H9 (cell line): ENCODE measurements at places on chromosomes 1 and 21. TPM values are rescaled to one million over a fixed set of nuclear protein-coding genes. Genes with fewer than 3 reads are reported as not detected.
A peak's percentile ranks its signal among the peaks of the same experiment; 100 is the strongest.

Gene RPL11
- total RNA-seq = 1,617 and 1,618 TPM in 2 replicates

Gene NUDC
- total RNA-seq = 118 and 120 TPM in 2 replicates

- no peak for DNase-seq
- no peak overlapping the region for H3K4me3 ChIP-seq
- no peaks in the 10 kb centered on the region for H3K27me3 ChIP-seq
Observed at GRCh38 chr1:111811891-111812290, 56.2 kb downstream of the DDX20 start.

GRCh38 chr1:210769473-210769872 is 364.5 kb downstream of the KCNH1 start:
- H3K4me1 ChIP-seq = peaks cover 3% of the 10 kb centered on the region; the same call in 1 of the 2 replicates
- no peak overlapping the region for H3K4me3 ChIP-seq
- H3K27me3 ChIP-seq = no peaks in the 10 kb centered on the region
- no peaks in the 10 kb centered on the region for H3K36me3 ChIP-seq

DNA sequence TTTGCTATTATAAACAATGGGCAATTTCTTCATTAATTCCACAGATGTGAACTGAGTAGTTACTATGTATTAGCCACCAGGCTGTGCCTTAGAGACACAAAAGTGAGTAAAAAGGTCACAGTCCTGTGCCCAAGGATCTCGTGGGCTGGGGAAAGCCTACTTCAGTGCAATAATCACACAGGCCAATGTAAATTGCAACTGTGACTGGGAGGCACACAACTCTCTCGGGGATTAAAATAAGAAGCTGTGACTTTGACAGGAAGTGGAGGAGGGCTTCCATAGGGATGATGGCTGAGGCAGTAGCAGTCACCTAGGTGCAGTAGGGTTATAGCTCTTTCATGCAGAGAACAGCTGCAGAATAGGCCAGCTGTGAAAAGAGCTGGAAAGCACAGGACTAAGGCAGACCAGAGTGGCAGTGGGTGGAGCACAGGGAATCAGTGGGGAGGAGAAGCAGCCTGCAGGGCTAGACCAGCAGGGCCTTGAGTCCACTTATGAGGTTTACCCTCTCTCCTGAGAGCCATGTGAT is 121.9 kb downstream of the MAB21L3 start:
- no peaks in the 10 kb centered on the region for H3K4me1 ChIP-seq
- H3K27ac ChIP-seq = no peak overlapping the region
- no peak for DNase-seq
- H3K4me3 ChIP-seq = no peak overlapping the region
- H3K36me3 ChIP-seq = no peaks in the 10 kb centered on the region

- H3K36me3 ChIP-seq = no peaks in the 10 kb centered on the region
- no peak overlapping the region for H3K4me3 ChIP-seq
- H3K27ac ChIP-seq = no peak overlapping the region
- no peaks in the 10 kb centered on the region for H3K27me3 ChIP-seq
- DNase-seq = no peak
Observed at GRCh38 chr1:166053395-166053794, 113.4 kb downstream of the FAM78B start.

GRCh38 chr1:36204347-36204909 is 19.8 kb upstream of the THRAP3 start:
- no peaks in the 10 kb centered on the region; the same call in 1 of the 2 replicates for H3K4me1 ChIP-seq
- H3K36me3 ChIP-seq = no peaks in the 10 kb centered on the region
- no peaks in the 10 kb centered on the region for H3K27me3 ChIP-seq
- no peak for DNase-seq
- no peak overlapping the region for H3K27ac ChIP-seq

GRCh38 chr1:234235434-234235881 is 137.8 kb upstream of the COA6 start:
- DNase-seq = peak; percentile 10
- no peaks in the 10 kb centered on the region for H3K4me1 ChIP-seq
- H3K27me3 ChIP-seq = no peaks in the 10 kb centered on the region
- no peaks in the 10 kb centered on the region for H3K36me3 ChIP-seq
- no peak overlapping the region for H3K4me3 ChIP-seq

- no peak overlapping the region for H3K27ac ChIP-seq
- no peaks in the 10 kb centered on the region; the same call in 1 of the 2 replicates for H3K27me3 ChIP-seq
- H3K4me3 ChIP-seq = peak overlapping the region; percentile 23; the same call in 1 of the 3 replicates
- peaks cover 57% of the 10 kb centered on the region for H3K36me3 ChIP-seq
- no peak for DNase-seq
Observed at GRCh38 chr1:156229809-156230472, 12.0 kb upstream of the BGLAP start.
